ENCODE measurements at places on chromosomes 3 and 15.

DNA sequence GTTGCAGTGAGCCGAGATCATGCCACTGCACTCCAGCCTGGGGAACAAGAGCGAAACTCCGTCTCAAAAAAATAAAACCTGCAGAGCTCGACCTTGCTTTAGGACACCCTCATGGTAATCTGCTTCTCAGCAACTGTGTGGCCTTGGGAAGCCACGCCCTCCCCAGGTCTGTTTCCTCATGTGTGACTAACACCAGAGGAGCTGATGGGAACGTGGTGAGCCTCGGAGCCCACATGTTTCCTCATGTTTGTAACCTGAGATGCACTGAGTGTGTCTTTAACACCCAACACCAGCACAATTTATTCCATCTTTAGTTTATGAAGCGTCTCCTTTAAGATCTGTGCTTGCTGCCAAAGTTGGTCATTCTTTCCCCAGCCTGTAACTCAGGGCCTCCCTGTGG lies 142.8 kb downstream of the OCA2 start:
- no peak for DNase-seq

- DNase-seq, result no peak
These were observed 13.4 kb upstream of the MFSD1 start for GRCh38 chr3:158788446-158788845.

- no peak for DNase-seq
These were observed 92.8 kb upstream of the ADAMTS17 start for GRCh38 chr15:100434561-100434960.

DNA sequence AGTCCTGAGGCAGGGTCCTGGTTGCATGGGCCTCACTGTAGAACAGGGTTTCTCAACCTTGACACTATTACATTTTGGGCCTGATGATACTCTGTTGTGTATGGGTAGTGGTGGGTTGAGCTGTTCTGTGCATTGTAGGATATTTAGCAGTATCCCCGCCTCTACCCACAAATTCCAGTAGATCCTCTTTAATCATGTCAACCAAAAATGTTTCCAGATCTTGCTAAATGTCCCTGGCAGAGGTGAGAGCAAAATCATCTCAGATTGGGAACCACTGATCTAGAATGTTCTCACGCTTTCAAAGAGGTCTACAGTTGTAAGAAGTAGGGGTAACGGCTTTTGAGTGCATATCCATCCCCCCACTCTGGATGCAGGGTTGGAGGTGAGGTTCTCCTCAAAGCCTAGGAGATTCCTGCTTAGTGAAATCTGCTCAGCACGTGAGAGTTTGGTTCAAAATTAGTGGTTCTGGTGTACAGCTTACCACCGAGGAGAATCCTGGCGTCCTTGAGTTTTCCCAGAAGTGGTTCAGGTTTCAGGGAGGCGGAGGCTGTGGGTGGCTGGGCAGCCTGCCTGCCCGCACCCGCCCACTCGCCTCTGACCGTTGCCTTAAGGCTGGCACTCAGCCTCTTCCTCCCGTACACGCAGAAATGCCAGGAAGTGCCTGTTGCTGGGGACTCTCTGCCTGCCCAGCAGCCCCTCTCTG lies 5.3 kb downstream of the ACVR2B start:
- no peak for DNase-seq

DNA sequence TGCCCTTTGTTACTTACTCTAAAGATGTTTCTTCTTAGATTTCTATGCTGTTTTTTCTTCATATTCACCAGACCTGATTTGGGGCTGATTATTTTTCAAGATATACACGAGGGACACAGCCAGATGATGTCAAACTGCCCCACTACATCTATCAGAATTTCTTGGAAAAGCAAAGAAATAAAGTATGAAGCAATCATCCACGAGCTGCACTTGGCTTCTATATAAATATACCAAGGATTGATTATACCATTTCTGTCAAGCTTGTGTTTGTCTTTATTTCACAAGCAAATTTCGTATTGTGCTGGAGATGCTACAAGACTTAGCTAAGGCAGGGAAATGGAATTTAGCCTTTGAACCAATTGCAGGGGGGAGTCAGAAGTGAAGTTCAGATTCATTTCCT lies 715.1 kb upstream of the NR2F2 start:
- DNase-seq, result no peak

- DNase-seq, result no peak
These were observed 234.8 kb downstream of the PDZRN3 start for GRCh38 chr3:73389928-73390327.

All from NCI-H1092 (cell line).